ENCODE measurements at places on chromosomes 5 and 9.

DNA sequence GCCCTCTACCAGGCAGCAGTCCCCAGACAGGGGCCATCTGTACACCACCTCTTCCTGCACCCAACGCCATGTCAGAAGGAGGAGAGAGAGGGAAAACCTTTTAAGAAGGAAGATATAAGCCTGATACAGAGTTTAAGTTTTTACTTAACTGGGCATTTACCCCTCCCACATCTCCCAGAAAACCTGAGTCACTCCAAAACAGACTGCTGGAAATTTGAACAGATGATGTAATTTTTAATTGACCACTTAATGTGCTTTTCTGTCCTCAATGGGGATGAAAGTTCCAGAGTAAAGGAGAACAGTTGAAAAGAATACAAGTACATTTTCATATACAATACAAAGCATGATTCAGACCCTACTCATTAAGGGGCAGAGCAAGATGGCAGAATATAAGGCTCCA, 63.9 kb downstream of the TTC39B start:
- DNase-seq: no peak

DNA sequence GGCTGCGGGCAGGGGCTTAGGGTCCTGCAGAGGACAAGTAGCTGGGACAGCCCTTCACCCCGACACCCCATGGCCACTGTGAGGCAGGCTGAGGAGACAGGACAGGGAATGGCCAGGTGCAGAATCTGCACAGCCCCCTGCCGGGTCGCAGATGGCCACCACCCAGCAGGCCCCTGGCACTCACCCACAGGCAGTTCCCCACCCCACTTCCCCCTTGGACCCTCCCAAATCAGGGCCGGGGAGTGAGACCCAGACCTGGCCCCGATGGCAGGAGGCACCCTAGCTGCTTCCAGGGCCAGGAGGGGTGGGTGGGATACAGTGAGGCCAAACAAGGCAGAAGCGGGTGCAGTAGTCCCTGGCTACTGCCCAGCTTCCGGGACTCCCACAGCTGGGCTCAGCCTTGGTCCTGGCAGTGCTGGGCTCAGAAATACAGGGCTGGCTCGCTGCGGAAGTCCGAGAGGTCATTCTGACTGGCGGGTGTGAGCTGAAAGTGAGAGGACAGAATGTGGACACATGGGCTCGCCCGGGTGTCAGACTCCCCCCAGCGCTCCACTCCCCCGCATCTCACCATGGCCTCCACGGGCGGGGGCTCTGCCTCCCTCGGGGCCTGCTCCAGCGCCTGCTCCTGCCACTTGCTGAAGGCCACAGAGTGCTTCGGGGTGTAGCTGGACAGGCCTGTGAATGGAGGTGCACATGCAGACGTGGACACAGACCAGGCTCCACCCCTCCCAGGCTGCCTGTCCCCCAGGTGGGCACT, 3.4 kb downstream of the SSNA1 start:
- no peak for DNase-seq

- DNase-seq: peak; percentile 7
Measured at GRCh38 chr9:14962193-14962882, 52.1 kb upstream of the FREM1 start.

DNA sequence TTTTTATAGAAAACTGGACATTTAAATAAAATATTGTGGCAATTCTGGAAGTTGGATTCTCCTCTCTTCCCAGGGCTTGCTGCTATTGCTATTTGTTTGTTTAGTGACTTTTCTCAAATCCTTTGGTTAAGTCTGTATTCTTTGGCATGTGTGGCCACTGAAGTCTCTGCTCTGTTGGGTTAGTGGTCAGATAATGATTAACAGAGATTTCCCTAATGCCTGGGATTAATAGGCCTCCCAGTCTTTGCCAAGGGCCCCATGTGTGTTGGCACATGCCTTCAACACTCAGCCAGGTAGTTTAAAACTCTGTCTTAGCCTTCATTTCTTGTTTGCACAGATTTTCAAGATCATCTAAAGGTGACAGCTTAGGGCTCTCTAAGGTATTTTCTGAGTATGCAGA, 92.8 kb upstream of the EPB41L4A start:
- no peak for DNase-seq

- DNase-seq: no peak
Measured at GRCh38 chr9:93451849-93452709, 594 bp downstream of the FAM120A start.

- DNase-seq: no peak
Measured at GRCh38 chr9:108417726-108418125, 438.1 kb downstream of the ACTL7B start.

DNA sequence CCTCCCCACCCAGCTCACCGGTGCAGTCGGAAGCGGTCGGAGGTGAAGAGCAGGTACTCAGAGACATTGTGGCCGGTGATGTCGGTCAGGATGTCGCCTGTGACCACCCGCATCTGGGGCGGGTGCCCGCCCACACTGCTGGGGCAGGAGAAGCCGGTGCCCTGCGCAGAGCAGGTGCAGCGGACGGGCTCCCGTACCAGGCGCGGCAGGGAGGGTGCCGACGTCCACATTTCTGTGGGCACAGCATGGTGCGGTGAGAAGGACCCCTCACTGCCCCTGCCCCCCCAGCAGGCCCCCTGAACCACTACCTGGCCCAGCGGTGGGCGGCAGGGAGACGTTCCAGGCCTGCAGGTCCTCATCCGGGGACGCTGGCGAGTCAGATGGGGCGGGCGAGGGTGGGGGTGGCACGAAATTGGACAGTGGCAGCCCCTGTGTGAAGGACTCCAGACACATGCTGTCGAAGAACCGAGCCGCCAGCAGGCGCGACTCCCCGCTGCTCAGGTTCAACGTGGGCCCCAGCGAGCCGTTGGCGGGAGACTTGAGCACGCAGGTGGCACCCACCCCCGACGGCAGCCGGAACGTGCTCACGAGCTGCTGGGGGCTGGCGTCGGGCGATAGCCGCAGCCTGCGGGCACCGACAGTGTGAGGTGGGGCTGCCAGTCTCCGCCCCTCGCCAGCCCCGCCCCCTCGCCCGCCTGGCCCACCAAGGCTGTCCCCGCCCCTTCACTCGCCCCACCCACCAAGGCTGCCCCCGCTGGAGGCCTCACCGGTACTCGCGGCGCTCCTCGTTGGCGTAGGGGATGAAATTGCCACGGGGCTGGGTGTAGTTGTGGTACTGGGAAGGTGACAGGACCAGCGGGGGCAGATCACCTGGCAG, 15.1 kb downstream of the ABCA2 start:
- DNase-seq: no peak

DNA sequence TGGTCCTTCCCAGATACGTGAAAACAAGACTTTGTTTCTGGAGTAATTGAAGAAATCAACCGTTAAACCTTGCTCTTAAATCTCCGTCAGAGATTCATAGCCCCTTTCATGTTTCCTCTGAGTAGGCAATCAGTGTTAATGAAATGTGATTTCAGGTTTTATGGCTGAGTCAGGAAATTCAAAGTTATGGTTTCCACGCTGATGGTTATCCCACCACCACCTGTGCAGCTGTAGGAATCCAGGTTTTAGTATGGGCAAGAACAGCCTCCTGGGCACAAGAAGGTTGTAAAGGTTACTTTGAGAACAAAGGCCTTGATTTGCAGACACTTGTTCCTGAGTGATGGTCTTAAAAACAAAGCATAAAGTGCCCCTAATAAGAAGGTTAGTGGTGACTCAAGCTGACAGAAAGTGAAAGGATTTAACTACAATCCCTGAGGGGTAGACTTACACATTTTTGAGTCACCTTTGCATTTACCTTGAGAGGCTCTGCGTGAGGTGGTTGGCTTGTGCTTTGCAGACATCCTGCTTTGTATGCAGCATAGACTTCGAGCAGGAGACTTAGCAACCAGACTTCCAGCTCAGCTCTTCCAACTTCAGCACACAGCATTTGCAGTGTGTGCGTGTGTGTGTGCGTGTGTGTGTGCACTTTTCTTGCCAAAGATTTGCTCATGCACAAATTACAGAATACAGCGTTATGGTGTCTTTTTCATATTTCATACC, 159.6 kb downstream of the TLE4 start:
- DNase-seq: no peak

DNA sequence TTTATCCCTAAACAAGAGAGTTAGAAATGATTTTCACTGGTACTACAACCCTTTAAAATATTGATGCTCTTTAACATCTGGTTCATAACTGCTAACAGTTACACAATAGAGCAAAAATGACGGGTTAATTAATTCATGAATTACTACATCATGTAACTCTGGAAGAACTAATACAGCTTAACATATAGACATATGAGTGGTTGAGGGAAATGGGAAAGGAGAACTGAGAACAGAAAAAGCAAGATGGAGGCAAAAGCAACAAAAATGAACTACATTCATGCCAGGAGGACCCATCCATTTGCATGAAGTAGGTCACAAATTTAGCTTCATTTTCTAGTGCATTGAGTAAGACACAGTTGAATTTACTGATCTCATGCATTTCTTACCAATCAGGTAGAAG, 61.8 kb downstream of the C9 start:
- no peak for DNase-seq

DNA sequence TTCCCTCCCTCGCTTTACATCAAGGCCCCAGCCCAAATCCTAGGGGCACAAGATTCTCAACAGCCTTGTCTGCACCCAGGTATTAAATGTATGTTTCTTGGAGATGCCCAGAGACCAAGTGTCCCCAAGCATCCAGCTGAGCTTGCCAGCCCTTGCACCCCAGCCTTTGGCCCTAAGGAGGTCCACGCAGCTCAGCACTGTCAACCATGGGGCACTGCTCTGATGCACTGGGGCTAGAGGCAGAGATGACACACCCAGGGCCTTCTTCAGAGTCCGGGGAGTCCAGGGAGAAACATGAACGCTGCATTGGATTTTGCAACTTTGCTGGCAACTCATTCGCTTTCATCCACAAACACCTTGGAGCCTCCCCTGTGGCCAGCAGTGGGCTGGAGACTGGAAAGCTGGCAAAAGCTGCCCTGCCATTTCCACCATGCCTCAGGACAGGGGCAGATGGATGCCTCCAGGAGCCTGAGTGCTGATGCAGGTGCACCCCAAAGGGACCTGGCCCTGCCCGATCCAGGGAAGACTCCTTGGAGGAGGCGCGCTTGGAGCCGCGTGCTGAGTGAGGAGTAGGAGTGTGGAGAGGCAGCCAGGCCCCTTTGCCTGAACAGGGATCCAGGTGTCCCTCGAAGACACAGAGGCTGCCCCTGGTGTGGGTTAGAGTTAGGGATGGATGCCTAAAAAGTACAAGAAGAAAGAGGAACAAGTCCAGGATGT, 19.3 kb downstream of the PAEP start:
- DNase-seq: no peak

- DNase-seq: no peak
Measured at GRCh38 chr5:39501397-39501796, 76.6 kb upstream of the DAB2 start.

DNA sequence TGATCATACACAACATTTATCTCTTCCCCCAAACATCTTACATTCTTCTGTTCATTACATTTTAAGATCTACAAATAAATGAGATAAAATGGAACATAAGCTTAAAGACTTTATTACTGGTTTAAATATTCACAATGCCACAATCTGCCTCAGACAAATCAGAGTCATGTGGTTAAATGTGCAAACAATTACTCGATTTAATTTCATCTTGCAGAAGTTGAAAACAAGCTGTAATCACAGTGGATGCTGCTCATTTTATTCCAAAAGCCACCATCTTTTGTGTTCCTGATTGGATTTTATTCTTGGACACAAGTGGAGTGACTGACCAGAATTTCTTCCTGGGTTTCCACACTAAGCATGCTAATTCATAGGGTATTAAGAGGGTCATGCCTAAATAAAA, 33.2 kb downstream of the SPOCK1 start:
- DNase-seq: no peak

DNA sequence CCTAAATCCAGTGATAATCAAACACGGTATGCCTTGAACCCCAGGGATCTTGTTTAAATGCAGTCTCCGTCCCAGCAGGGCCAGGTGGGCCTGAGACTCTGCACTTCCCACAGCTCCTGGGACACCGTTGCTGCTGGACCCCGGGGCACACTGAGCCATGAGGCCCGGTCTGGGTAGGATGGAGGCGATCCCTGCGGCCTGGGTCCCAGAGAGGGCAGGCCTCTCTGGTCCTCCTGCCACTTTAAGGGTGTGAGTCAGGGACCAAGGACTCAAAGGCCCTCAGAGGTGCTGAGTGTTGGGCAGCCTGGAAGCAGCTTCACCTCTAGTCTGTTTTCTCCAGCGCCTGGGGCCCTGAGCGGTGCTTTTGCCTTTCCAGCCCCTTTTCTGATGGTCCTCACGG, 34.1 kb upstream of the SLC9A3 start:
- DNase-seq: no peak

DNA sequence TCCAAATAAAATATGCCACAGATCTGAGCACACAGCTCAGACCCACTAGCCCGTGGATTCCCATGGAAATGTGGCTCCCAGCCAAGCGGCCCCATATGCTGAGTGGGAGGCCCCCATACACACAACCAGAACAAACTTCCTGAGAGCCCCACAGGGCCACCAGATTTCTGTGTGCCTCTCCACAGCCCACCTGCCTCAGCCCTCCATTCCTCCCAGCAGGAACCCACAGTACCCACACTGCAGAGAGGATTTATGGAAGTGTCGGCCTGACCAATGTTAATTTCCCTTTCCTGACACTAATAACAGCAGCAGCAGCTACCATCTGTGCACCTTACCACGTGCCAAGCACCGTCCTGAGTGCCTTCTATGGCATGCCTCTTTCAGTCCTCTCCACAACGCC, 99.3 kb upstream of the SPOCK1 start:
- no peak for DNase-seq

- DNase-seq: no peak
Measured at GRCh38 chr9:34675869-34676268, 13.4 kb upstream of the CCL27 start.

DNA sequence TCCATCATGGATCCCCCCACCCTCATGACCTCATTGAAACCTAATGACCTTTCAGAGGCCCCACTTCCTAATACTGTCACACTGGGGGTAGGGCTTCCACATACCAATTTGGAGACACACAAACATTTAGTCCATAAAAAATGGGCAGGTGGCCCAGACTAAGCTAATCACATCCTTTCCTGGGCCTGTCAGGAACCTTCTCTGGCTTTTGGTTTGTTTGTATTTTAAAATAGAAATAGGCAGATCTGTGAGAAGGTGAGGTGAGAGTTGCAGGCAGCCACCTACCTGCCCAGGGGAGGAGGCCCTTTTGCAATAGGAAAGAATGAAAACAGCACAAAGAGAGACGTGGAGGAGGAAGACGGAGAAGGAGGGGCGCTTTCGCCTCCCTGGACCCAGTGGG, 90.2 kb upstream of the BOD1 start:
- no peak for DNase-seq

DNA sequence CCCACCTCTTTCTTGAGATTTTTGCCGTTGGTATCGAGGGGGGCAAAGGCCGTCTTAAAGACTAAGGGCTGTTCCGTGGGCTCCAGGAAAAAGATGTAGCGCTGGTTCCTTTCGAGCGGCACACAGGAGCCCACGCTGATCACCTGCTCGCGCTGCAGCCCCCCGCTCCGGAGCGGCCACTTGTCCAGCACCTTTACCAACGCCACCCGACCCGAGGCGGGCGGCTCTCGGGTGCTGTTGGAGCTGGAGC, 781 bp downstream of the NRG2 start:
- no peak for DNase-seq

GRCh38 chr9:105150991-105151685, 93.3 kb upstream of the SLC44A1 start:
- DNase-seq: no peak

Measured in tibial nerve (tissue), 4 donors.